ENCODE measurements at places on chromosomes 12 and 14.

DNA sequence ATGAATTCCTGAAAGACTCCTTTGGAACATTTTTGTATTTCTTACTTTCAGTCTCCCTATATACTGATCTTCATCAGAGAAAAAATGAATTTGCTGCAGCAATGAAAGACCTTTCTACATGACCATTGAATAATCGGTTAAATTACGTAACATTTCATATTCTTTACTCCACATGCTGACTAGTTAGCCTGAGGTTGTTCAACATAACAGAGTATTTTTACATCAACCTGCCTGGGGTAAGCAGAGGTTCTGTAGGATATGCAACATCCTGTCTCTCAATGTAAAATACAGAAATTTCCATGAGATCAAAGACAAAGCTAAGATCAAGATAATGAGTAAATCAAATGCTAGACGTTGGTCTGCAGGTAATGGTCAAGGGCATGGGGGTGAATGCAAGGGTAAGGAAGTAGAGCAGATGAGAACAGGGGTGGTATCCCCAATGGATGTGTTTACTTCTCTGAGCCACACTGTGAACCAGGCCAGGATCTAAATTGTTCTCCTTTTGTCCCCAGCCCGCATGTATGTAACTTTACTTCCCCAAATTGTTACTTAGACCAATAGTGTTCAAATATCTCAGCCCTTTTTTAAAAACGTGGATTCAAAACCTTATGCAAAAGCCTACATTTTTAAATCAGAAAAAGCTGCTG is 45.4 kb downstream of the DUSP6 start:
- no peak for DNase-seq

DNA sequence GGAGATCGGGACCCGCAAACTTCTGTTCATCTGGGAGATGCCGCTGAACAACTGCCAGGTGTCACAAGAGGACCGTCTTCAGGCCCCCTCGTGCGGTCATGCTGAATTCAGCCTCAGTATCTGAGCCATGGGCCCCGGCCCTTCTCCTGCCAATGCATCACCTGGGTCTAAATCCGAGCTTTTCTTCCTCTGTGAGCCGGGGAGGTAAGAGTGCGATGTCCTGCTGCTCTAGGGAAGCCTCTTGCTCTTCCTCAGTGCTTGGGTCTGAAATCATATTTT is 155.8 kb upstream of the FKBP4 start:
- no peak for DNase-seq

DNA sequence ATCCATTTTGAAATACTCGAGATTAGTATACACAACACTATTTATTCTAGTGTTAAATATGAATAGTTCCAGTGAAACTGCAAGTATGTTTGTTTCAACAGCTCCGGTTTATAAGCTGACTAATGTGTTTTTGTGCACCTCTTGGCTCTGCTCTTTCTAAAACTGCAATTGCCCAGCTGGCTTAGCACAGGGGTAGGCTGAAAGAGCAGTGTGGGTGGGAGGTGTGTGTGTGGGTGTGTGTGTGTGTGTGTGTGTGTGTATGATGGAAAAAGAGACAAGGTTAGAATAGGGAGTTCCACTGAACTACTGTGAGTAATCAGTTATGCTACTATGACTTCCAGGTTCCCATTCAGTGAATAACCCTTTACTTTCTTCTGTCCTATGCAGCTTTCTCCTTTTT is 37.8 kb upstream of the DDHD1 start:
- DNase-seq: no peak

DNA sequence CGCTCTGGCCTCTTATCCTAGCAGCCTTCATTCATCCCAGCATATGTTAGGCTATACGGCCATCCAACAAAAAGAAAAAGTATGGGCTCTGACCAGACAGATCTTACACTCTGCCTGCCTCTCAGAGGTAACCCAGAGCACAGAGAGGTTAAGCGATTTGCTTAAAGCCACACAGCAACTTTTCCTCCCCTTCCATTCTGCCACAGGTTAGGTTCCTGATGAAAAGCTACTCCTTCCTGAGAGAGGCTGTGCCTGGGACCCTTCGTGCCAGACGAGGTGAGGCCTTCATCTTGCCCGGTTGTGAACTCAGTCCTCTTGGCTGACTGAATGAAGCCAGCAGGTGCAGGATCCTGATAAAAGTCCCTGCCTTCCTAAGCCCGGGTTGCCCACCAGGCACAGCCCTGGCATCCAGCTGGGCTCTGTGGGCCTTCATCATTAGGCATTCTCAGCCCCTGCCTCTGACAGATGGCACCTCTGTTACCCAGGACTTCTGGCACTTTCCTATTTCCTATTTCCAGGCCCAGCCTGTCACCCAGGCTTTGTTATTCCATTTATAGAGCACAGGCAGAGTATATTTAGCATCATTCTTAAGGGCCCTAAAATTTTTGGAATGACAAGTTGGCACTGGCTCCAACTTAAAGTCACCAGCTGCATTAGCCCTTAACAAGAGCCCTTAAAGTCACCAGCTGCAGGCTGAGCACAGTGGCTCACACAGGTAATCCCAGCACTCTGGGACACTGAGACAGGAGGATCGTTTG is 12.8 kb downstream of the SOAT2 start:
- no peak for DNase-seq

DNA sequence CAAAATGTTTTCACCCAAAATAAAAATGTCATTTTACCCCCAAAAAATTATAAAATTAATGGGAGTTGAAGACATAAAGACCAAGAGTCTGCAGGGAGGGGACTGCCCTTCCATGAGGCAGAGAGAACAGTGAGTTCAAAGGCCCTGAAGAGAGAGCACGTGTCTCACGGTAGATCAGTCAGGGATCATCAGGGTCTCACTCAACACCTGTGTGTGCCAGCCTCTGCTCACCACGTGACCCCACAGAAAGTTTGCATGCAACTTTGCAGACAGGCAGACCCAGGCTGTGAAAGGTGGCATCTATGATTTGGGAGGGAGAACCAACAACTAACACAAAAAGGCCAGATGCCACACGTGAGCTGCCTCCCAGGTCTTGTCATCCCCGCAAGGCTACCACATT is 33.1 kb downstream of the CLMN start:
- no peak for DNase-seq

DNA sequence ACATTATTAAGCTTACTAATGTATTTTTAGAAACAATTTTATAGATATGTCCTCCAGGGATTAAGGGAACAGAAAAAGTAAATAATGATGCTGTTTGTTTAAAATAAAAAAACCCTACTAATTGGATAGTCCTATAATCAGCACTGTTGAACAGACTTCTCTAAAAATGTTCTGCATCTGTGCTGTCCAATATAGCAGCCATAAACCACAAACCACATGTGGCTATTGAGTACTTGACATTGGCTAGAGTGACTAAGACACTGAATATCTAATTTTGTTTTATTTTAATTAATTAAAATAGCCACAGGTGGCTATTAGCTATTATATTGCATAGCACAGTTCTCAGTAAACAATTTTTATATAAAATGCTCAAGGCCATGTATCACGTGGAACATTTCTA is 210.4 kb downstream of the DPY19L2 start:
- DNase-seq: no peak

GRCh38 chr14:88835661-88836060 is 11.2 kb downstream of the TTC8 start:
- no peak for DNase-seq

GRCh38 chr12:70251661-70252060 is 8.4 kb downstream of the CNOT2 start:
- no peak for DNase-seq

DNA sequence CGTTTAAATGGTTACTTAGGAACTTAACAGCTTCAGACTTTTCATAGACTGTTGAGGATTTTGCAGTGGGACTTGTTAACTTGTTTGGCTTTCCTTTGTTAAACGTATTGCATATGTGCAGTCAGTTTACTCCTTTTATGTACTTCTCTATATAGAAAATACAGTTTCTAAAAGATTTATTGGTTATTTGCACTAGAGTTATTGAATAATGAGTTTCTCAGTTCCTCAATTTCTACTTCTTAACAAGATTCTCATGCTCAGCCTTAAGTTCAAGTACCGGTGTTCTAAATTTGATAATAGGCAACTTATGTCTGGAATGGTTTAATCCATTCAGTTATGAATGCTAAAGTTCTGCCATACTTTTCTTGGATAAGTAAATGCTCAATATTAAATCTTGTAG is 919 bp downstream of the PSMA3 start:
- no peak for DNase-seq

DNA sequence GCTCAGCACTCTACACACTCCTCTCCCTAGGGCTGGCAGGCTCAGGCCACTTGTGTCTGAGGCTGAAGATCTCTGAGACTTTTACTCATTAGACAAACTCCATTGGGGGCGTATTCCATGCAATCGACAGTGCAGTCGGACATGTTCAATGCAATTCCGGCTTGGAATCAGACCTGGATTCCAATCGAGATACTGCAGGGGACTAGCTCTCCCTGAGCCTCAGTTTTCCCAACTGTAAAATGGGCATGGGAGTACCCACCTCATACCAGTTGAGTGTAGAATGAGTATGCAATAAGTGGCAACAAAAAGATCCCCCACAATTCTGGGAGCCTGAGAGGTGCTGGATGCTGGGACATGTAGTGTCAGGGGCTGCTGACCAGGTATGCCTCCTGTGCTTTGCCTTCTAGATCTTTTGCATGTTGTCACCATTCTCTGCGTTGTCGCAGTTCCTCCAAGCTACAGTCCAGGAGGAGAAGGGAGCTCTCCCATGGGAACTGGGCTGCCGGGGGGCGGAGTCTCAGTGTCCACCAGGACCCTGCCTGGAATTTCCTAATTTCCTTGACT is 8.3 kb downstream of the TTC6 start:
- no peak for DNase-seq

GRCh38 chr12:26157001-26157400 is 32.2 kb upstream of the BHLHE41 start:
- DNase-seq: peak; percentile 87

- no peak for DNase-seq
Measured at GRCh38 chr14:51451561-51451960, 200.1 kb upstream of the FRMD6 start.

DNA sequence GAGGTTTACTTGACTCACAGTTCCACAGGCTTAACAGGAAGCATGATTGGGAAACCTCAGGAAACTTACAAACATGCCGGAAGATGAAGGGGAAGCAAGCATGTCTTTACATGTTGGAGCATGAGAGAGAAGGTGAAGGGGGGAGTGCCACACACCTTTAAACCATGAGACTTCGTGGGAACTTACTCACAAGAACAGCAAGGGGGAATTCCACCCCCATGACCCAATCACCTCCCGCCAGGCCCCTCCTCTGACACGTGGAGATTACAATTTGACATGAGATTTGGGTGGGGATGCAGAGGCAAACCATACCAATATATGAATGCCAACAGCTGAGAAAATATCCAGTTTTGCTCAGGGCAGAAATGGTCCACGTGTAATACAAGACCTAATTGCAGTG is 518.6 kb downstream of the VRK1 start:
- no peak for DNase-seq

DNA sequence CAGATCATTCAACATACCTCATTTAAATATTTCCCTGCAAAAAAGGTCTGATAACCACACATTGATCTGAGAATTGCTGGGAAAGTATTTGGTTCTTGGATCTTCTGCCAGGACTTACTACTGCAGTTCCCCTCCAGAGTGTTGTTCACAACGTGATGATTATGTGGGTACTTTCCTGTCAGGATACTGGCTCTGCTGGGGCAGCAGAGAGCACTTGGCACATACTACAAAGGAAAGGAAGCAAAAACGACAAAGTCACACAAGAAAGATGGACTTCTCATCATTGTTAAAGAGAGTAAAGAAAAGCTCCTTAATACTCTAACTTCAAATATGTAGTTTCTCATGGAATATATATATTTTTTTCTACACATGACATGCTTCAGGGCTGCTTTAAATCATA is 11.5 kb downstream of the GNS start:
- no peak for DNase-seq

DNA sequence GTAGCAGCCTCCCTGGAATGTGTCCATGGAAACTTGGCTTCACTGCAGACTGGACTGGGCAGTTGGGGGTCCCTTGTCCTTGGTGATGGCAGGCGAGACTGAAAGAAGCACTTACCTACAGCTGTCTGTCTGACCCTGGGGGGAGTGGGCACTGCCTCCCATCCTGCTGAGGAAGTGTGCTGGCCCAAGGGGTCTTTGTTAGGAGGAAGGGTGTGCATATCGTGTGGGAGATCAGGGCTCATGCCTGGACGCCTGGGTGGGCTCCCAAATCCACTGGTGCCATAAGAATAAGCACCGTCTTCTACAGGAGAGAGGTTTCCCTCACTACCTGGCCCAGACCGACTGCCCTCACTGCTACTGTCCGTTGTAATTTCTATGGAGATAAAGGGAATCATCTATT is 81.4 kb downstream of the PIWIL1 start:
- DNase-seq: no peak

DNA sequence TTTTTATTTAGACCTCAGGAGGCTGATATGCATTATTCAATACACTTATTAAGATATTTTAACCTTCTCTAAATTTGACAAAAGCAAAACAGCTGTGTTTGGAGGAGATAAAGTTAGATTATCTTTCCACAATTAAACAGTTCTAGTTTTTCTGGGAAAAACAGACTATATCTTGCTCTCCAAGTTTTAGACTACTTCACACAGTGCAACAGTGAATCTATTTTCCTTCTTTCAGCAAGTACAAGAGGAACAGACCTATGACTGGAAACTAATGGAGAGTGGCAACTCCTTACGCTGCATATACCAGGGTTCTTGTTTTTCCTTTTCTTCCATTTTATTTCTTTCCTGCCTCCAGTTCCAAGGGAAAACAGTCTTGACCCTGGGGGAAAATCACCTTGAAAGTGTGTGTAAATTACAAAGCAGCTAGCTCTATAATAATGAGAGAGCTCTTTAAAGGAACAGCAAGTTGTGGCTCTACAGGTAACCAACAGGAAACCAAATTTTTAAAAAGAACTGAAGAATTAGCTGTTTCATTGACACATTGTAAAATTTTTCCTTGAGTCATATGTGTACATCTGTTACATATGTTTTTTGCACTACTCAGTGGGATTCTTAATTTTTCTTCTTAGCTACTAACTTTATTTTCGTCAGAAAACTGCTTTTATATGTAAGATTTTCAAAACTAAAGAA is 27.4 kb downstream of the DNM1L start:
- DNase-seq: no peak

DNA sequence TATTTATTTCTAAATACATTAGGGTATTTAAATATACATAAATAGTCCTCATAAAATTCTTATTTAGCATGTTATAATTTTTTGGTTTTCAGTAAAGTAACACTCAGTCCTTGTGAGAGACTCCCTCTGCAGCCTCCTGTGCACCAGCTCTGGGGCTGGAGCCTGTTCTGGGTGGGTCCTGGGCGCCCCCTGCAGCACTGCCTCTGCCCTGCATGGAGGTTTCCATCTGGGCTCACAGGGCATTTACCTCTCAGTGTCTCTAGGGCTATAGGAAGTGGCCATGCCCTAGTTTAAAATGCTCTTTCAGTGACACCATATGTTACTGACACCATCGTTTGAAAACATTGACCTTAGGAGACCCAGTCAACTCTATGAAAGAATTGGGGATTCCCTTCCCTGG is 1155.2 kb downstream of the TMEM121 start:
- DNase-seq: no peak

All from SW480 (cell line).